Lower lobe of right lung (tissue), 2 donors: ENCODE measurements at places on chromosomes 2 and 18. TPM values are rescaled to one million over a fixed set of nuclear protein-coding genes. Genes with fewer than 3 reads are reported as not detected.

Gene GBX2
- total RNA-seq = not detected

Gene RAB12
- 50.2 TPM for total RNA-seq

Gene RUFY4
- not detected for total RNA-seq

Gene PIEZO2
- 11.1 TPM for total RNA-seq

Gene CD28
- 2.2 TPM for total RNA-seq

DNA sequence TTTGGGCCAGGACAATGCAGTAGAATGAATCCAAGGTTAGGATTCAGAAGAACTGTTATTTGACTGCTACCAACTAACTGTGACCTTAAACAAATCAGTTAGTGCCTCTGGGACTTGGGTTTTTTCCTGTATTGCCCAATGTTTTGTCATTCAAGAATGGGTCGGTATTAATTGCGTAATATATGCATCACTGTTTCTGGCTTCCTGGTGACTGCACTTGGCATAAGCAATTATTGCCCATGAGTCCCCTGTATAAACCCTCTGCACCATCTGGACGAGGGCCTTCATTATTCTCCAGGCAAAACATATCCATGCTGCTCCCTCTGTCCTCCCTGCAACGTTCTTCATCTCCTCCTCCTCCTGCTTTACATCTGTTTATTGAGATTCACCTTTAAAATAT is 255.8 kb upstream of the LRRTM1 start:
- no peaks in the 10 kb centered on the region for H3K27me3 ChIP-seq
- no peak overlapping the region for H3K4me3 ChIP-seq
- H3K4me1 ChIP-seq = no peaks in the 10 kb centered on the region
- no peak for DNase-seq
- H3K36me3 ChIP-seq = no peaks in the 10 kb centered on the region

GRCh38 chr2:183069174-183069573 is 9.4 kb upstream of the DUSP19 start:
- no peaks in the 10 kb centered on the region for H3K36me3 ChIP-seq
- DNase-seq = no peak
- no peak overlapping the region for H3K4me3 ChIP-seq
- H3K27ac ChIP-seq = no peak overlapping the region
- no peaks in the 10 kb centered on the region for H3K4me1 ChIP-seq

GRCh38 chr2:64653109-64654062 is at the start of gene SERTAD2:
SERTAD2 (minus strand) TSS chr2:64653913; CDS start chr2:64636871, 17,042 bp downstream.
- H3K4me3 ChIP-seq = peak within 1 kb of the TSS; percentile 84
- no peaks in the 10 kb centered on the region for H3K27me3 ChIP-seq
- no peaks in the 10 kb centered on the region for H3K36me3 ChIP-seq
- peak within 1 kb of the TSS; percentile 99 for H3K27ac ChIP-seq

- no peaks in the 10 kb centered on the region for H3K36me3 ChIP-seq
- no peaks in the 10 kb centered on the region for H3K27me3 ChIP-seq
- H3K27ac ChIP-seq = no peak overlapping the region
- DNase-seq = no peak
- H3K4me1 ChIP-seq = no peaks in the 10 kb centered on the region
Measured at GRCh38 chr2:187008111-187008510, 159.1 kb upstream of the ZSWIM2 start.

DNA sequence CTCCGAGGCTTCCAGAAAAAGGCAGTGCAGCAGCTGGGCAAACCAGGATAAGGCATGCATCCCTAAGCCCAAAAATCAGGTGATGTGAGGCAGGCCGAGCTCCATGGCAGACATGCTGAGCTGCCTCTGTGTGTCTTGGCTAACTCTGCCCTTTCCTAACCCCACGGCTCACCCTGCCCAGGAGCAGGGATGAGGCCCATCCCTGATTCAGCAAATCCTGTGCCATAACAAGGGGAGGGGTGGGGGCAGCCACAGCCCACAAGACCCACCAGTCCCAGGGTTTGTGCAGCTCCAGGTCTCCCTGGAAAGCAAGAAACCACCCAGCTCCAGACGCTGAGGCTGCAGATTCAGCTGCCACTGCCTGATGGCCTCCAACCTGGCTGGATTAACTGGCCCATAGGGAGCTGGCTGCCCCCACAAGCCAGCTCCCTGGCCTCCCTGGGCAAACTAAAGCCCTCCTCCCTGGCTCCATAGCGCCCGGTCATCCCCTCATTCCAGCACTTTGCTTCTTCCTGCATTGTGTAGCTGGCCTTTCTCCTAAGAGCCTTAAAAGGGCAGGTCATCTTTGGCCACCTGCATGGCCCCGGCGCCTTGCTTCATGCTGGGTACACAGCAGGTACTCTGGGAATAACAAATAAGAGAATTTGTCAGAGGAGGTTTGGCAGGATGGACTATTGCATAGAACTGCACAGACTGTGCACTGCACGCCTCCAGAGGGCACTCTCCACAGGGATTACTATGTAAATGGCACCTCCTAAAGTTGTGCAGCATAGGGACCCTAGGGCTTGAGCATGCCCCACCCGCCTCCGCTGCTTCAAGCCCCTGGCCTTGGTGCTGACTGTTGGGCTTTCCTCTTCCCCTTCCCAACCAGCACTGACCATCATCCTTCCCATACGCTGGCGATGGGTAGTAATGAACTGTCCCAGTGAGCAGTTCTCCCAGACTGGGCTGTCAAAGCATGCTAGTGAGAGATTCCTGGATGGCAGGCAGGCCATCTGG is 10.7 kb downstream of the STEAP3 start:
- H3K4me1 ChIP-seq = no peaks in the 10 kb centered on the region
- no peaks in the 10 kb centered on the region for H3K36me3 ChIP-seq
- no peaks in the 10 kb centered on the region for H3K27me3 ChIP-seq
- DNase-seq = no peak
- H3K4me3 ChIP-seq = no peak overlapping the region

GRCh38 chr2:217731805-217732204 is 271.0 kb downstream of the TNS1 start:
- DNase-seq = no peak
- peaks cover 19% of the 10 kb centered on the region for H3K4me1 ChIP-seq
- no peaks in the 10 kb centered on the region for H3K36me3 ChIP-seq
- no peak overlapping the region for H3K4me3 ChIP-seq

DNA sequence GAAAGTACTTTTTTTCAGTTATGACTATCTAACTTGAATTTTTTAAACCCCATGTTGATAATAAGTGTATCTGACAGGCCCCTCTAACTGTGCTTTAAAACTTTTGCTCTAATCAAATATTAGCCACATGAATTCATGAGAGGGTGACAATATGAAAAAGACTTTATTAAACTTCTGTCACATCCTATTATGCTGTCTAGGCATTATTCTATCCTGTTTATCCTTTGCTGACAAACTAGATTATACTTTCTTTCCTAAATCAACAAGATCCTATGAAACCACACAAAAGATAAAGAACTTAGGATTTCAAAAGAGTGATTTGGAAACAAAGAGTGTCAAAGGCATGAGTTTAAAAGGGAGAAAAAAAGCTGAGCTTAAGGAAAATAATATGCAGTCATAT is 57.8 kb downstream of the ST6GAL2 start:
- no peaks in the 10 kb centered on the region for H3K4me1 ChIP-seq
- no peaks in the 10 kb centered on the region for H3K36me3 ChIP-seq
- no peak overlapping the region for H3K4me3 ChIP-seq
- DNase-seq = no peak
- no peak overlapping the region for H3K27ac ChIP-seq
- no peaks in the 10 kb centered on the region for H3K27me3 ChIP-seq

DNA sequence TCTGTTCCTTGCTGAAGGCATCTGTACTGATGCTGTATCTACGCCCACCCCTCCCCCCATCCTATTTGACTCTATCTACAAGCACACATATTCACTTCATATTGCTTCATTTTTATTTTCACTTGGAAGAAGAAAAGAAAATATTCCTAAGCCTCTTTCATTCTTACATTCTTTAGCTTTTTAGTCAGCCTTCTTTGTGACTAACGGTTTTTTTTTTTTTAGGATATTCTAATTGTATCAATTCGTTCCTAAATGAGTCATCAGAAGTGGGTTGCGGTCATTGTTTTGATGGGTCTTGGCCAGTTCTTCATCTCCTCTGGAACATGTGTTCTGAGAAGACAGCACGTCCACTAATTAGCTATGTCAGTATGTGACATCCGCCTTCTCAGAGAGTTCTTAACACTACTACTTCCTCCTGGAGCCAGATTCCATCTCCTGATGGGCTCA is 88.7 kb downstream of the MYO1B start:
- H3K4me1 ChIP-seq = no peaks in the 10 kb centered on the region
- peaks cover 20% of the 10 kb centered on the region for H3K36me3 ChIP-seq
- H3K4me3 ChIP-seq = no peak overlapping the region
- H3K27me3 ChIP-seq = no peaks in the 10 kb centered on the region

- H3K4me1 ChIP-seq = peaks cover 55% of the 10 kb centered on the region
- no peak overlapping the region for H3K4me3 ChIP-seq
- H3K27ac ChIP-seq = no peak overlapping the region
- H3K36me3 ChIP-seq = peaks cover 45% of the 10 kb centered on the region
Measured at GRCh38 chr2:85790499-85791188, 36.9 kb downstream of the ATOH8 start.

- H3K36me3 ChIP-seq = peaks cover 50% of the 10 kb centered on the region
- H3K4me1 ChIP-seq = peaks cover 16% of the 10 kb centered on the region
- H3K27ac ChIP-seq = no peak overlapping the region
Measured at GRCh38 chr2:33583194-33583938, 15.7 kb downstream of the FAM98A start.

DNA sequence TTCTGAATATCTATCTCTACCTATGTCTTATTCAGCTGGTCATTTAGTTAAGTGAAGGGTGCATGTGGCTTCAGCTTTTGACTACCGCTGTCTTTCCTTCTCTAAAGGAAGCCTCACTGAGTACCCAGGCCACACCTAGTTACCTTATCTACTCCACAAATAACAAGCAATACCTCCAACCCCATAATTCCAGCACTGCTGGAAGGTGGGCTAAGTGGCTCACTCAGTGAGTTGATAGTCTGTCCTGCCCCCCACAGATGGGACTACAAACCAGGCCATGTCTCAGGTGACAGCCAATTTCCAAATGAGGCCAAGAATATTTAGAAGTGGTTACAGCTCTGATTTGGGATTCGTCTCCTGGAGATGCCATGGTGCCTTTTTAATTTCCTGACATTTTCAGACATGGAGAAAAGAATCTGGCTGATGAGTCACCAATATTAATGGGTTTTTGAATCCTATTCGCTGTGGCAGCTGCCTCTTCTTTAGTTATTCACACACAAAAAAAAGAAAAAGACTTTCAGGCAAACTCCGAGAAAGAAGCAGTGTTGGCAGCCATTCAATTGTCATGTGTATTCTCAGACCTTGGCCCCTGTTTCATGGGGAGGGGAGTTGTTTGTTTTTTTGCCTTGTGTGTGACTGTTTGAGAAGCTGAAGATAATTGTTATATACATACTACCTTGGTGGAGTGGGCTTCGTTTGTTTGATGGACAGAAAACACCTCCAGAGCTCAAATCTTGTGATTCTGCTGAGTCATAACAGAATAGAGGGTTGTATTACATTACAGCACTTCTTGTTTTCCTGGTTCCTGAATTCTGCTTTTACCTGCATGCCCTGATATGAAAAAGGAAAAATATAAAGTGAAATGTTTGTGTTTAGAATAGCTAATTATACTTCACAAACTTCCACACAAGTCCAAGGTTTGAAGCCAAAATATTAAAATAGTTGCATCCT is 64.2 kb downstream of the SCG2 start:
- H3K4me3 ChIP-seq = no peak overlapping the region
- no peaks in the 10 kb centered on the region for H3K4me1 ChIP-seq
- H3K27ac ChIP-seq = no peak overlapping the region
- DNase-seq = no peak
- H3K27me3 ChIP-seq = no peaks in the 10 kb centered on the region
- H3K36me3 ChIP-seq = no peaks in the 10 kb centered on the region

- H3K4me3 ChIP-seq = no peak overlapping the region
- H3K27ac ChIP-seq = no peak overlapping the region
- peaks cover 4% of the 10 kb centered on the region for H3K27me3 ChIP-seq
Measured at GRCh38 chr2:241846406-241846805, 12.3 kb downstream of the PDCD1 start.

- H3K36me3 ChIP-seq = no peaks in the 10 kb centered on the region
- peaks cover 24% of the 10 kb centered on the region for H3K4me1 ChIP-seq
- no peak for DNase-seq
- no peaks in the 10 kb centered on the region for H3K27me3 ChIP-seq
Measured at GRCh38 chr18:58144671-58145285, 100.8 kb downstream of the NEDD4L start.

- no peaks in the 10 kb centered on the region for H3K4me1 ChIP-seq
- H3K27me3 ChIP-seq = no peaks in the 10 kb centered on the region
- DNase-seq = no peak
- H3K4me3 ChIP-seq = no peak overlapping the region
- no peaks in the 10 kb centered on the region for H3K36me3 ChIP-seq
Measured at GRCh38 chr2:120498121-120498520, 152.2 kb downstream of the INHBB start.

GRCh38 chr2:28558158-28558820 is 62.4 kb downstream of the PLB1 start:
- no peak overlapping the region for H3K27ac ChIP-seq
- H3K27me3 ChIP-seq = no peaks in the 10 kb centered on the region
- no peaks in the 10 kb centered on the region for H3K36me3 ChIP-seq
- no peak overlapping the region for H3K4me3 ChIP-seq

GRCh38 chr2:197207598-197207997 is 103.0 kb downstream of the ANKRD44 start:
- H3K27ac ChIP-seq = peak overlapping the region; percentile 79
- H3K4me3 ChIP-seq = no peak overlapping the region
- no peaks in the 10 kb centered on the region for H3K36me3 ChIP-seq

DNA sequence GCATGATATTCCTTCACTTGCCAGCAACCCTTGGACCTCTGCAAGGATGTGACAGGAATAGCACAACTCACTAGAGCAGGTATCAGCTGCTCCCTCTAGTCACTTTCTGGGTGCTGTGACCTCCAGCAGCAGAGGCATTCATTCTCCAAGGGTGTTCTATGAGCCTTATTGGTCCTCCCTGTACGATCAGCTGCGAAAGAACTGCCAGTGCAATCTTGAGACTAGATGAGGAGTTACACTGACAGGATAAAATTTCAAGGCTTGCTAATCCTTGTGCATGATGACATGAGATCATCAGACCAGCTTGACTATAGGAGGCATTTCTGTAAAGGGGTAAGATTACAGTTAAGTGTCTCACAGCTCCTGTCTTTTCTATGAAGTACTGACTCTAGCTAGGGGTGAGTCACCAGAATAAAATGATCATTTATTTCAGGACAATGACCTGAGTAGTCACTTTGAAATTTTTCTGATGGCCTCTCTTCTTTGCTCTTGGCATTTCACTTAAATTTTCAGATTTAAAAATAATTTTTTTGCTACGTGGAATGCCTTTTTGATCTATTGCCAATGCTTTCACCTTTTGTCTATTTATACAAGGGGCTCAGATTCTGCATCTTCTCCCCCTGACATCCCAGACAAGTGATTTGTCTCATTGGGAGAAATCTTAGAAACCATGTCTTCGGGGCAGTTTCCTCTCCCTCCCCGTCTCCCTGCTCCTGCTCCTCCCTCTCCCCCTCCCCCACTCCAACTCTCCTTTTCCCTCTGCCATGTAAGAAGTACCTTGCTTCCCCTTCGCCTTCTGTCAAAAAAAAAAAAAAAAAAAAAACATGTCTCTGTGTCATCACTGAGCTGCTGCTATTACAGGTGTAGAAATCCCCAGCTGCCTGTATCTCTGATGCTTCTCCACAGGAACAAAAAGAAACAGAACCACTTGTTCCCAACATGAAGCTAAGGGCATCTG is 49.2 kb upstream of the FRZB start:
- no peak overlapping the region for H3K27ac ChIP-seq
- DNase-seq = no peak
- H3K36me3 ChIP-seq = peaks cover 48% of the 10 kb centered on the region
- no peak overlapping the region for H3K4me3 ChIP-seq
- no peaks in the 10 kb centered on the region for H3K4me1 ChIP-seq
